ENCODE measurements at places on chromosomes 5 and 9. TPM values are rescaled to one million over a fixed set of nuclear protein-coding genes. Genes with fewer than 3 reads are reported as not detected.

Gene MARVELD2
- total RNA-seq, result 0.11 TPM

Gene ADAMTSL2
- total RNA-seq, result not detected

Gene SPOCK1
- 0.54 TPM for total RNA-seq

Gene TERT
- 2.2 TPM for total RNA-seq

Gene RNF224
- total RNA-seq, result not detected

Gene KCTD16
- 0.11 TPM for total RNA-seq

Gene BARHL1
- not detected for total RNA-seq

Gene TMEM252
- not detected for total RNA-seq

GRCh38 chr5:41415242-41415641 is 95.2 kb downstream of the PLCXD3 start:
- no peak for DNase-seq

GRCh38 chr9:33446240-33446945 is 1.0 kb downstream of the AQP3 start:
- DNase-seq, result no peak

DNA sequence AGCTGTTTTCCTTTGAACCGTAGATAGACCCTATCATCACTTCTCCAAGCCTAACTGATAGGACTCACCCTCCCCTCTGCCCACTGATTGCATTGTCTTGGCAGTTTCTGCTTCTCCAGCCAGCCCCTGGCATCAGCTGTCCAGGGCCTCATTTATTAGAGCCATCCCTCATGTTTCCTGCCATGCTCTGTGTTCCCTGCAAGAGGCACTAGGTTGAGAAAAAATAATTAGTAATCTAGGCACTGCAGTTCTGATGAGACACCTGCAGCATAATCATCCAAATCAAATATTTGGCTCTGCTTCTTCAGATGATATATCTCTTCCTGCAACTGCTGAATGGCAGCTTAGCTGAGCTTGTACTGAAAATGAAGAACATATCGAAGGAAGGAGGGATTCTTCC is 303.0 kb upstream of the TLE4 start:
- no peak for DNase-seq

DNA sequence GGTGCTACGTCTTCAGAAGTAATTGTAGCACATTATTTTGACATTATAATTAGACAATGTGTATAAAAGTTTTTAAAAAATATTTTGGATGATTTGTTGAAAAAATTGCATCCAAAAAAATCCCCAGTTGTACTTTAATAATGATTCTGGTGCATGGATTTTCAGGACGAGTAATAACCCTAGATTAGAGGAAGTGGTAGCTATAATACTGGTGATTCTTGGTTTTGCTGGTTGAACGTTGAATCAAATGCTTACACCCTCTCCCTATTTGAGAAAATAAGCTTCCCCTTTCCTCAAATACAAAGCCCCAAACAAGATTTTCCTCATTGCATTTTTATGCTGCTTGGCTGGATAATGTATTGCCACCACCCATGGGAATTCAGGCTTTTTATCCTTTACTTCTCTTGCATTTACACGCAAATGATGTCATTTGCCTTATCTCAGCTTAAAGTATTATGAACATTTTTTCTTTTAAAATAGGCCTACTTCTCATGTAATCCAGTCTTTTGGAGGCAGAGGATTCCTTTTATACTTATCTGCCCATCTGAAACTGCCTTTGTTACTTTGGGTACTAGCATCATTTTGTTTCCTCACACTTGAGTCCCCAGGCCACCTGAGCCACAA is 86.3 kb downstream of the UBE2R2 start:
- no peak for DNase-seq

DNA sequence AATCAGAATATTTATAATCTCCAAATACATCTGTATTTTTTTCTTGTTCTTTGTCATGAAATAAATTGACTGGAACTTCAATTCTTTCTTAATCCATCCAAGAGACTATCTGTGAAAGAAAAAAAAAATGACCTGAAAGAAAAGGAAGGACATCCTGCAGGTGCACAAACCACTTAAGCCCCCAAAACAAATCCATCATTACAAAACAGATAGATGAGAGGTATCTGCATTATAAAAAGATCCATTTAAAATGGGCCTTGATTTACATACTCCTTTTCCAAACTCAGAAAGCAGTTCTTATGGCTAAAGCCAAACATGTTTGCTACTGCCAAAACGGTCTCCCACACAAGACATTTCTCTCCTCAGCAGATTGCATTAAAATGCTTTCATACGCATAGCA is 85.5 kb downstream of the ELAVL2 start:
- DNase-seq, result no peak

- DNase-seq, result peak; percentile 81
Measured at GRCh38 chr5:181187500-181188213, 17.3 kb downstream of the TRIM7 start.

- DNase-seq, result no peak
Measured at GRCh38 chr9:86645303-86645702, 291.1 kb upstream of the TUT7 start.

- DNase-seq, result peak; percentile 90
Measured at GRCh38 chr5:43305948-43306565, 7.2 kb downstream of the HMGCS1 start.

DNA sequence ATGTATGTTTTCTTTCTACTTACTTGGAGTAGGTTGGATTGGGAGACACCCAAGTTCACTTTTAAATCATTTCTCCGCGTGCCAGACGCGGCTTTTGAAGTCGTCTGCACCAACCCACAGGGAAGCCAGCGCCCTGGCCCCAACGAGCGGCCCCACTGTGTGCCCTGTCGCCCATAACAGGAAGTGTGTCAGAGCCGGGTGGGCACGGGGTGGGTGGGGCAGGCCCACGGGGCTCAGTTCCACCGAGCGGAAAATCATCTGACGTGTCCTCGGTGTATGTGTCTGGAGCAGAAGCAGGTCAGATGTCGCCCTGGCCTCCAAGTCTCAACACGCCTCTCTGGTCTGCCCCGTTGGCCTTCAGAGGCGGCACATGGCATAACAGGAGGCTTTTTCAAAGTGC is 22.7 kb upstream of the SMIM23 start:
- DNase-seq, result no peak

- no peak for DNase-seq
Measured at GRCh38 chr9:12916042-12916441, 141.2 kb downstream of the LURAP1L start.

DNA sequence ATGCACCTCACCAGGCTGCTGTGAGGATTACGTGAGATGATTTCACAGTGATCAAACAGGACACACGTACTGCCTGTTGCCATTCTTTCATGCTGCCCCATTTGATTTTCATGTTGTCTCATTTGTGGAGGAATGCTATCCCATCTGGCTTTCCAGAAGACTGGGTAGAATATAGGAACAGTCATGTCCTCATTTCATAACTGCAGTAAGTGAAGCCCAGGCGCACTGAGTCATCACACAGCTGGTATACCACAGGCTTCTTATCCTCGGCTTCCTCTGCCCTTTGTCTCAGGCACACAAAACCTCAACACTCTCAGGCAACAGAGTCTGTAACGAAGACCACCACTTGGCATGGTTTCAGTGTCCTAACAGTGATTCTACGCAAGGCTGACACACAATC is 62.3 kb downstream of the LHFPL2 start:
- no peak for DNase-seq

GRCh38 chr5:1561402-1561929 is 37.7 kb upstream of the LPCAT1 start:
- no peak for DNase-seq

DNA sequence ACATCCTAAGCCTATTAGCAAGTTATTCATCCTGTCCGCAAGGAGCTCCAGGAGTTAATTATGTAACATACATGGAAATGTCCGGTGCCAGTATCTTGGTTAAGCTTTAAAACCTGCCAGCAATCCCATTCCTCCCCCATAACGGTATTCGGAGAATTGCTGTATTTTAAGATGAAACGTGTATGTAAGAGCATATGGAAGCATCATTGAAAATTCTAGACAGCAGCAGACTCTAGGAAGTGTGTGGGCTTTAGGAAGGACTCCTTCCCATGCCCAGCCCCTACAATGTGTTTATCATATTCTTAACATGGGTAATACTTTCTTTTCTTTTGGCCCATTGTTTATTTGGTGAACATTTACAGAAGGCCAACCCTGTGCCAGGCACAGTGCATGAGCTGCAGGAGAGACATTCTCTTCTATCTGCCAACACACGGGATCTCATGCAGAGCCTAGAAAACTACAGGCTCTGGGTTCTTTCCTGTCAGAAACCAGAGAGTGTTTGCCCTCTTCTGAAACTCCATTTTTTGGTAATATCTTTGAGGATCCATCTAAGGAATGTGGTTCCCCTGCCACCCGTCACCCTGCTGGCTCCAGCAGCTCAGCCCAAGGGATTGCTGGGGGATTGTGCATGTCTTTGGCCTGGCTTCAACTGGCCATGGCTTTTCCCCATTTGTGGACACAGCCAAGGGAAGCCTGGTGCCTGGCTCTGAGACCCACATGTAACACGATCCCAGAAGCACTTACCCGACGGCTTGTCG is 15.1 kb downstream of the ANGPTL2 start:
- DNase-seq, result no peak

GRCh38 chr9:134959126-134959970 is 41.6 kb upstream of the FCN1 start:
- DNase-seq, result no peak

DNA sequence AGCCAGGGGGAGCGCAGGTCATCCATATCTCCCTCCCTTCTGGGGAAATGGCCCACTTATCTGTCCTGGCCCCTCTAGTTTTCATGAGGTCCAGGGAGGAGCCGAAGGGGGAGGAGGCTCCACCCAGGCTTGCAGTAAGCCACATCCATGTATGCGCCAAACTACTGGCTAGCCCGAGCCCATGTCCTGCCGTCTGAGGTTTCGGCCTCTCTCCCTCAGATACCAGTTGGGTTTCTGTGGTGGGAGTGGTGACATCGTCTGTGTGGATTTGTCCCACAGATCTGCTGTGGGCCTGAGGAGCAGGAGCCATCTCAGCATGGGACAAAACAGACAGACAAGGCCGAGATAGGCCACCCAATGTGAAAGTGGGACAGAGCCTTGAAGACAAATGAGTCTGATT is 78.3 kb upstream of the ORM1 start:
- no peak for DNase-seq

GRCh38 chr5:93653716-93654115 is 70.7 kb downstream of the NR2F1 start:
- no peak for DNase-seq

DNA sequence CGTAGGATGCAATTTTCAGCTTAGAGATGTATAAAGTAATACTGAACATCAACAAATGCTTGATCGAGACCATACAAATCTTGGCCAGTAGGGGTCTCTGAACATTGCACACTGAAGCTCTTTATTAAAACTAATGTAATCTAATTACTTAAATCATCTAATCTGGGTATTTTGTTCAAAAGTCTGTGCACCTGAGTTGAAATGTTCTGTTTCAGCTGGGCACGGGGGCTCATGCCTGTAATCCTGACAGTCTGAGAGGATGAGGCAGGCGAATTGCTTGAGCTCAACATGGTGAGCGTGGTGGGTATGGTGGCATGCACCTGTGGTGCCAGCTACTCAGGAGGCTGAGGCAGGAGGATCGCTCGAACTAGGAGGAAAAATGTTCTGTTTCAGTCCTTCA is 41.0 kb downstream of the ESM1 start:
- DNase-seq, result peak; percentile 62

- no peak for DNase-seq
Measured at GRCh38 chr9:111731928-111732327, 62.8 kb downstream of the SHOC1 start.

DNA sequence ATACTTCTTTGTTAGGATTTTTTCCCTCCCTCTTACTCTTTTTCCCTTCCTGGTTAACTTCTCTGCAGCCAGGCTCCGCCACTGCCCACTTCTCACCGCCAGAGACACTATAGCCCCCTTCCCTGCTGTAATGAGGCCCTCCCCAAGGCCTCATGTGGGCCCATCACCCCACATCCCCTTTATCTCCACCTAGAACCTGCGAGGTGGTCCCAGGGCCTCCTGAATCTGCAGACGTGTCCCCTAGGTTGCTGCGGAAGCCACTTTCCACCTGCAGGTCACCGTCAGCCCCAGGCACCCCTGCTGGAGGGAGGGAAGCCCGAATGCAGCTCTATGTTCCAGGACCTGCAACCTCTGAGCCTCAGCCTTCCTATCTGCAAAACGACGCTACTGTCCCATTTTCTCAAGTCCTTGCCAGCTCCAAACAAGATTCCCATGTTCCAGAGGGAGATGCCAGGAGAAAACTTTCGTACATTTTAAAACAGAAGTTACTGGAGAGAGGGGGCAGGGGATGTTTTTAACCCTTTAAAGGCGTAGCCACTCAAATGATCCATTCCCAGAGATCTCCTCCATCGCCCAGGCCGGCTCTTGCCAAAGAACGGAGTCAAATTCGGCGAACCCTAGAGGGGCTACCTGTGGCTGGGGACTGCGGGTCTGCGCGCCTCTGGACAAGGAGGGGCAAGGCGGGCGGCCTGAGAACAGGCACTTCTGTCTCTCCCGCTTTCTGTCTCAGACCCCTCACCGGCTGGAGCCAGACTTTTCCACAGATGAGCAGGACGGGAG is 929 bp downstream of the SH3PXD2B start:
- DNase-seq, result no peak

- DNase-seq, result no peak
Measured at GRCh38 chr5:133358271-133358670, 254.1 kb downstream of the FSTL4 start.

- DNase-seq, result no peak
Measured at GRCh38 chr9:20480249-20480648, 142.1 kb downstream of the MLLT3 start.

- DNase-seq, result no peak
Measured at GRCh38 chr9:4206718-4207117, 93.2 kb downstream of the GLIS3 start.

DNA sequence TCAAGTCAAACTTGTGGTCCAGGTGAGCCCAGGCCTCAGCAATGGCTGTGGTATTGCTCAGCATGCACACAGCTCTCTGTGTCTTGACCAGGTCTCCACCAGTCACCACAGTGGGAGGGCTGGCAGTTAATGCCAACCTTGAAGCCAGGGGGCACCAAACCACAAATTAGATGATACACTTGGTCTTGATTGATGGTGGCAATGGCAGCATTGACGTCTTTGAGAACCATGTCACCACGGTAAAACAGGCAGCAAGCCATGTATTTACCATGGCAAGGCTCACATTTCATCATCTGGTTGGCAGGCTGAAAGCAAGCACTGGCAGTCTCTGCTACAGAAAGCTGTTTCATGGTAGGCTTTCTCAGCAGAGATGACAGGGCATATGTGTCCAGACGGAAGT is 40.0 kb downstream of the NIM1K start:
- peak; percentile 84 for DNase-seq

GRCh38 chr9:123534336-123534735 is 178.3 kb downstream of the CRB2 start:
- no peak for DNase-seq

DNA sequence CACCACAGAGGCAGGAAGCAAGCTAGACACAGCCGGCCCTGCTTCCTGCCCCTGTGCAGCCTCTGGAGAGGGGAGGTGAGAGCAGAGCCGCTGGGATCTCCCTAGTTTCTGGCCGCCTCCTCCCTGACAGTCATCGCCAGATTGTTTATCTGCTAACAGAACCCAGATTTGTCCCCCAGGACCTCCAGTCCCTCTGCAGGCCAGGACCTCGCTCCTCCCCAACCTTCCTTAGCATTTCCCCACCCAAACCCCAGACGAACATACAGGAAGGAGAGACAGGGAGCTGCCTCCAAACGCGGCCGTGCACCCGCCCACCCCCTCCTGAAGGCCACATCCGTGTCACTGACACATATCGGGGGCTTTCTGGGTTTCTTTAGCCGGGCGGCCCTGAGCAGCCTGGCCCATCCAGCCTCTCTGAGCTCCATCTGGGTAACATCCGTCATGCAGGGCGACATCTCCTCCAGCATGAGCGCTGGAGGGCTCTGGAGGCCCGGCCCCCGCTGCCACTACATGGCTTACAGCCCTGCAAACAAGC is 47.5 kb downstream of the DBH start:
- DNase-seq, result no peak
